MV-4-11 (cell line): ENCODE measurements at places on chromosomes 6 and 20.
A peak's percentile ranks its signal among the peaks of the same experiment; 100 is the strongest.

GRCh38 chr6:144413418-144413817, 128.3 kb downstream of the UTRN start:
- DNase-seq: no peak

- DNase-seq: no peak
These were observed 101.0 kb upstream of the DTNBP1 start for GRCh38 chr6:15763837-15764236.

GRCh38 chr20:25532971-25533391, 52.4 kb downstream of the NINL start:
- no peak for DNase-seq

- no peak for DNase-seq
These were observed 181.9 kb downstream of the HDGFL1 start for GRCh38 chr6:22751223-22751622.

DNA sequence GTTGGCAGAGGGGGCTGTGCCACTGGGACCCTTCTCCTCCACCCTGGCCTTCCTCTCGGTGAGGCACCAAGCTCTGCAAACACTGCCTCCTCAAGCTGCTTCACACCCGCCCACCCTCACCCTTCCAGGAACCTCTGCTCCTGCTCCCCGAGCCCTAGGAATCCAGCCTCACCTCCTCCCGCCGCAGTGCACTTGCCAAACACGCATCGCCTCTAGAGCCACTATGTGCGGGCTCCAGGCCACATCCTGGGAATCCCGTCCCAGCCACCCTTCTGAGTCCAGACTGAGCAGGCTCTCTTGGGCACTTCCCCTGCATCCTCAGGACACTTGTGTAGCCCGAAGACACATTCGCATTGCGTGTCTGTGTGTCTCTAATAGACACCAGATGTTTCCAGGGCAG, 18.5 kb downstream of the PSMG4 start:
- no peak for DNase-seq

GRCh38 chr20:25030007-25030648, 27.8 kb downstream of the ACSS1 start:
- no peak for DNase-seq

DNA sequence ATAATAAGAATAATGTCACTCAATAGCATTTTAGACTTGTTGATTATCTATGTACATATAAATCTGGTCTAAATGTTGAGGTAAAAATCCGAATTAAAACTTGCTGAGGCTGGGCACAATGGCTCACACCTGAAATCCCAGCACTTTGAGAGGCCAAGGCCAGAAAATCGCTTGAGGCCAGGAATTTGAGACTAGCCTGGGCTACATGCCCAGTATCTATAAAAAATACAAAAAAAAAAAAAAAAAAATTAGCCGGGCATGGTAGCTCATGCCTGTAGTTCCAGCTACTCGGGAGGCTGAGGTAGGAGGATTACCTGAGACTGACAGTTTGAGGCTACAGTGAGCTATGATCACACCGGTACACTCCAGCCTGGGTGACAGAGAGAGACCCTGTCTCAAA, 34.2 kb upstream of the SUPT3H start:
- DNase-seq: no peak

GRCh38 chr6:170476360-170476759, 76.7 kb downstream of the PSMB1 start:
- DNase-seq: peak; percentile 96

DNA sequence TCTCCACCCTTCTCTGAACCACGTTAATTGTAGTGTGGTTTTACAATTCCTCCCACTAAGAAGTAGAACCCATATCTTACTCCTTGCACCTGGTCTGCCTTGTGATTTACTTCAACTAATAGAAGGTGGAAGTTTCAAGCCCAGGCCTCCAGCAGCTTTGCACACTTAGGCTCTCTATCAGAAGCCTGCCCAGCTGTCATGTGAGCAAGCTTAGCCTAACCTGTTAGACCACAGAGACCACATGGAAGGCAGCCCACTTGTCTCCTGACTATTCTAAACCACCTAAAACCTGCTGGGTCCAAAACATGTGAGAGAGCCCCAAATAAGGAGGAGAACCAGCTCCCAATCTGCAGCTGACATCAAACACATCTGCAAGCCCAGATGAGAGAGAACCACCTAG, 127.6 kb upstream of the BTBD3 start:
- peak; percentile 24 for DNase-seq

- DNase-seq: no peak
These were observed 74.4 kb downstream of the PKHD1 start for GRCh38 chr6:52013035-52013434.

GRCh38 chr6:82396964-82397751, 33.5 kb downstream of the TPBG start:
- no peak for DNase-seq
